Psoas muscle (tissue), 8 donors: ENCODE measurements at places on chromosomes 7 and 10. TPM values are rescaled to one million over a fixed set of nuclear protein-coding genes. Genes with fewer than 3 reads are reported as not detected.

DNA sequence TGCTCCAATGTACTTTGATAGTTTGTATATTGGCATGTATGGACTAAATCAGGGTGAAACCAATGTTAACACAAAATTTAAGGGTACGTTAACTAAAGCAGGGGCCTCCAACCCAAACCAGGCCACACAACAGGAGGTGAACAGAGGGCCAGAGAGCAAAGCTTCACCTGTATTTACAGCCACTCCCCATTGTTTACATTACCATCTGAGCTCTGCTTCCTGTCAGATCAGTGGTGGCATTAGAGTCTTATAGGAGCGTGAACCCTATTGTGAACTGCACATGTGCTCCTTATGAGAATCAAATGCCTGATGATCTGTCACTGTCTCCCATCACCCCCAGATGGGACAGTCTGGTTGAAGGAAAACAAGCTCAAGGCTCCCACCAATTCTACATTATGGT is 62.0 kb upstream of the SCIN start:
- DNase-seq = no peak

- no peak for DNase-seq
Measured at GRCh38 chr10:80694930-80695329, 157.2 kb downstream of the SH2D4B start.

- peak; percentile 87 for DNase-seq
Measured at GRCh38 chr10:79347894-79348639, 798 bp downstream of the PPIF start.

GRCh38 chr7:73715648-73716317 is 3.7 kb downstream of the STX1A start:
- no peak for DNase-seq

DNA sequence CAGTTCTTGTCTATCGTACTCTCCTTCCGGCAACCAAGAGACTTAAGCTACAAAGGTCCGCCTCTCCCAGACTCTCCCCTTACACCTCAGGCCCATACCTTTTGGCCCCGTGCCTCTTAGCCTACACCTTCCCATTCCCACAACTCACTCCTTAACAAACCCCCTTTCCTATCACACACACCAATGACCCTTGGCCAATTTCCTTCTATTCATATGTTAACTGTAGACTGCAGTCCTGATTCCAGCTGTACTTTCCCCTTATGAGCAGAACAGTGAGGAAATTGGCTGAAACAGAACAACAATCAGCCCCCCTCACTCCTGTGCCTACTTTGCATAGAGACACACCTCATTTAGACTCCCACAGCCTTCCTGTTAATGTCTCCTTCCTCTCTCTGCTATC is 1.4 kb upstream of the TMEM139 start:
- no peak for DNase-seq

- DNase-seq = no peak
Measured at GRCh38 chr7:139088268-139088667, 21.3 kb downstream of the ZC3HAV1 start.

DNA sequence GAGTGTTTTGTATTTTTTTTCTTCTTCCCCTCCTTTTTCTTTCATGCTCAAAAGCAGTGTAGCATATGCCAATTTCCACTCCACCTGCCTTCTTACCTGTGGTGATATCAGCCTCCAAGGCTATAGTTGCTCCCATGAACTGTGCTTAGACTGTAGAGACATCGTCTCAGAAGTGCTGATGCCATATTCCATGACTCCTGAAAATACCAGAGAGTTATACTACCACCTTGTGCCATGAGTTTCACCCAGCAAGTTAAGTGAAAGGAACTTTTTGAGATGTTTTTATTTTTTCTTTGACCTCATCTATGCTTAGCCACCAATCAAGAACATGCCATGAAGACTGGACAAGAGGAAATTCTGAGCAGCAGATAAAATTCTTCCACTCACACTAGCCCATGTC is 142.8 kb upstream of the SEMA3E start:
- DNase-seq = no peak

GRCh38 chr10:89659143-89660131 is 14.4 kb upstream of the PANK1 start:
- no peak for DNase-seq

GRCh38 chr7:12490107-12490688 is 80.3 kb upstream of the SCIN start:
- no peak for DNase-seq

DNA sequence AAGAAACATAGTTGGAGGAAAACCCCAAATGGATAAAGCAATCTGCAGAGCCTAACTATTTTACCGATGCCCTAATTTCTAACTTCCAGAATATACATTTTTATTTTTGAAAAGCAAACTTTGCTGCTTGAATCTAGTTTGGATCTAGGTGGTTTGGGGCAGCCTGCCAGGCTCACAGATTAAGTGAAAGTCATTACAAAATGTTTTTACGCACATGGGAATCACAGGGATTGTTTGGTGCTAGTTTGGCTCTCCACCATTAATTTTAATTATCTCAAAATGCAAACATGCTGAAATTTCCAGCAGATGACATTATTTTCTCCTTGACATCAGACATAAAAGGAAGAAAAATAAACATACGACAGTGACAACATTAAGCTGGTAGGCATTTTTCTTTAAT is 166.7 kb upstream of the INHBA start:
- no peak for DNase-seq

DNA sequence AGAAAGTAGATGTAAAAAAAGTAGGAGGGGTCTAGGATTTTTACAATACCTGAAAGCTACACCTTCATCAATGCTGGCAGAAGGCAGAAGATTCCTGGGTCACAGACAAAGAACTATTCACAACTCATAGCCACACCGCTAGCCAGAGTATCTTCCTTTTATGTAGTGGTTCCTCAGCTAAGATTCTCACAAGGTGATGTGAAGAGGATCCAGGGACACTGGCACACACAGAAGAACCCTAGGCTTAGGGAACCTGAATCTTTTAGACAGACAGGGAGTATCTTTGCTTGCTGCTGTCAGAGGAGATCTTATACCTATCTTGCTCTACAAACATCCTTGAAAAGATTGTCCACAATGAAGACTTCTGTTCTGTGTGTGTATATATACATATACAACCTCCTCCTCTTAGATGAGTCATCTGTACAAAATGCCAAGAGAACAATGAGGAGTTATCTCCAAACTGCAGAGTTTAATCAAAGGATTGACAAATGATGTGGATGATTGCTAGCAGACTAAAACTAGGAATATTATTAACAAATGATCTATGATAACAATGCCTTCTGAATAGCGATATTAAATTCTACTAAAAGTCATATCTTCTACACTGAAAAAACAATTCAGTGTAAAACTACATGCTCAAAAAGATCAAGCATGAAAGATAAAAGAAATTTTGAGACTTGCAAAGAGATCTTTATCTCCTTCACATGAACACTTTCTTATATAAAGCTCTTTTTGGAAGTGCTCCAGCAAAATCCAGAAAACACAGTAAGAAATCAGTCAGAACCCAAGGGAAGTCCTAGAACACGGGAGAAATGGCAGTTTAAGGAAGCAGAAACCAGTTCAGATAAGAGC is 409.3 kb downstream of the PARD3 start:
- no peak for DNase-seq

- DNase-seq = no peak
Measured at GRCh38 chr7:67619175-67619574, 622.5 kb downstream of the TYW1 start.

DNA sequence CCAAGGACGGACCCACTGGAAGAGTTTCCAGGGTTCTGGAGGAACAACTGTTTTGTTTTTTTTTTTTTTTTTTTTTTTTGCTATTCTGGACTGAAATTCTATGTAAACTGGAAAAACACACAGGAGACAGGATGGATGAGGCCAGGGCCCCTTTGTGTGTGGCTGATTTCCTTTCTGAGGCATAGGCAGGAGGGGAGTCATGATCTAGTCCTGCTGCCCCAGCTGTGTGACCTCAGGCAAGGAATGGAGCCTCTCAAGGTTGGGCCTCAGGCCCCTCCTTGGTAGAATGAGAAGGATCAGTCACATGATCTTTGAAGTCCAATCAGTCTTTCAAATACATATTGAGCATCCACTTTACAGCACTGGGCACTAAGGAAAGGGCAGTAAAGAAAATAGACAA is 87.6 kb downstream of the SH3PXD2A start:
- DNase-seq = no peak

GRCh38 chr7:14807507-14807906 is 95.0 kb downstream of the DGKB start:
- DNase-seq = no peak

DNA sequence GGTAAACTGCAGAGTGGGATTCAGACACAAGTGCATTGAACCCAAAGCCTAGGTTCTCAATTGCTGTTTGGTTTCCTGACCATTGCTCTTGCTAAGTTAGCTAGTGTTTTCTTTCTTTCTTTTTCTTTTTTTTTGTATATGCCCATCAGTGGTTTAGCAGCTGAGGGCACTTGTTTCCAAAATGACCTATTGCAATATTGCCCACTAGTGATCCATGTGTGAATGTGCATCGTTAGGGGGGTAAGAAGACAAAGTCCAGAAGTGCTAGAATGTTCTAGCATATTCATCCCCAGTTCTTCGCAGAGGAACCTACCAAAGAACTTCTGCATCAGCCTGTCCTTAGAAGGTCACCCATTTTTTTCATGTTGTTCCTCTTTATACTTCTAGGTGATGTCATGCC is 252.8 kb upstream of the GPR26 start:
- no peak for DNase-seq

GRCh38 chr10:75538144-75538543 is 106.7 kb downstream of the LRMDA start:
- no peak for DNase-seq

DNA sequence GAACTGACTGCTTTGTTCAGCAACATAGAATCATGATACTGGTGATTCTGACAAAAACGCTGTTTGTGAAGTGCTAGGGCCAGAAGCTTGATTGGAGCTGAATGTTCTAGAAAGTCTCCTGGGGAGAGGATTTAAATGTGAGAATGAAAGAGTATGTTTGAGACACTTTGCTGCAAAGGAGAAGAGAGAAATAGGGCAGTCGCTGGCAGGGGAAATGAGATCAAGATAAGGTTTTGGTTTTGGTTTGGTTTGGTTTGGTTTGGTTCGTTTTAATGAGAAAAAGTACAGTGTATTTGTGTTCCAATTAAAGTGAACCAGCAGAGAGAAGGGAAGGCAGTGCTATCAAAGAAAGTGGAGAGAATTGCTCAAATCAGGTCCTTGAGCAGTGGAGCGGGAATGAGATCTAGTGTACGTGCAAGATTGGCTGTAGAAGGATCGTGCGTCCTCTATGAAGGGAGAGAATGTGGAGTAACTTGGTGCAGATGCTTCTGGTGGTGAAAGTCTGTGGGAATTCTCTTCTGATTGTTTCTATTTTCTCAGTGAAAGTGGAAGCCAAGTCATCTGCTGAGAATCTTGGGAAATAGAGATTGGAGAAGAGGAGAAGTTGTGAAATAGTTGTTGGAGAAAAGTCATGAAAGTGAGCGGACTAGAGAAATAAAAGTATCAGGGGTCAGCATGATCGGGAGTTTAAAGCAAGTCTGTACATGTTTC is 270.5 kb downstream of the CCDC3 start:
- DNase-seq = no peak

GRCh38 chr10:525565-526315 is 163.7 kb downstream of the DIP2C start:
- peak; percentile 70 for DNase-seq

PHYHIPL gene
- total RNA-seq = not detected

CALHM1 gene
- total RNA-seq = not detected

TMEM176A gene
- total RNA-seq = 3.6 TPM

VAX1 gene
- total RNA-seq = not detected

ADCY1 gene
- 2.2 TPM for total RNA-seq
